ENCODE measurements at places on chromosomes 13 and 19.
A peak's percentile ranks its signal among the peaks of the same experiment; 100 is the strongest.

GRCh38 chr13:60226507-60226906 is 62.8 kb upstream of the DIAPH3 start:
- DNase-seq: no peak

DNA sequence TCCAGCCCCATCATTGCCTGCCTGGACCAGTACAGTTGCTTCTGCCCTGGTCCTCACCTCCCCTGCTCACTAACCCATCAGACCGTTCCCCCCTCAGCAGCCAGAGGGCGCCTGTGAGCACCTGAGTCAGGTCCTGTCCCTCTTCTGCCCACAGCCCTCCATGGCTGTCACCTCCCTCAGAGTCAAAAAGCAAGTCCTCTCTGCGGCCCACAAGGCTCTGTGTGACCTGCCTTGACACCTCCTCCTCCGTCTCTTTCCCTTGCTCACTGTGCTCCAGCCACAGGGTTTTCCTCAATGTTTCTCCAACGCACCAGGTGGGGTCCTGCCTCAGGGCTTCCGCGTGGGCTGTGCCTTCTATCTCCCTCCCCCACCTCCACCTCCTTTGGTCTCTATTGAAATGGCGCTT is 29.4 kb upstream of the PTPRS start:
- no peak for DNase-seq

DNA sequence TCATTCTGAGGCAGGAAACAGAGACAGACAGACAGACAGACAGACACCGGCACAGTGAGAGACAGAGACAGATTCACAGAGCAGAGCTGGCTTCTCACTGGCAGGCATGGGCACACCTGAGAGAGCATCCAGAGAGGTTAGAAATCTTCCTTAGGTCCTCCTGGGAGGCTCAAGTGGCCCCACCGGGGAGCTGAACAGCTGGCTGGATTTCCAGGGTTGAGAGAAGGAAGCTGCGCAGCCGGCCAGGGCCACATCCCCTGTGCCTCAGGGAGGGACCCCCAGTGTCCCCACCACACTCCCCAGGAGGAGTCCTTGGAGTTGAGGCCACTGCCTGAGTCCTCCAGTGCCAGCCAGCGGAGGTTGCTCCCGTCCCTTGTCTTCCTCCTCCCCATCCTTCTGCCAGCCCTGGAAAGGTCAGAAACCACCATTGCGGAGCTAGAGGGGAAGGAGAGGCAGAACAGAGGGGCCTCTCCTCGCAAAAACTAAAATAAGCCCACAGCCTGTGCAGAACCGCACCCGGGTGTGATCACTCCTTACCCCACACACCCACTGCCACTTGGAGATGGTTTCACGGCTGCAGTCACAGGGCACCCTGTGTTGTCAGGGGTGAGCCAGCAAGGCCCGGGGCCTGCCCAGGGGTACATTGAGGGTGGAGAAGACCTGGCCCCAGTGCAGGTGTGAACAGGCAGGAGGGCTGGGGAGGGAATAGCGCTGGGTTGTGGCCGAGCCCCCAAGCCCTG is 4.2 kb downstream of the FFAR3 start:
- DNase-seq: no peak

DNA sequence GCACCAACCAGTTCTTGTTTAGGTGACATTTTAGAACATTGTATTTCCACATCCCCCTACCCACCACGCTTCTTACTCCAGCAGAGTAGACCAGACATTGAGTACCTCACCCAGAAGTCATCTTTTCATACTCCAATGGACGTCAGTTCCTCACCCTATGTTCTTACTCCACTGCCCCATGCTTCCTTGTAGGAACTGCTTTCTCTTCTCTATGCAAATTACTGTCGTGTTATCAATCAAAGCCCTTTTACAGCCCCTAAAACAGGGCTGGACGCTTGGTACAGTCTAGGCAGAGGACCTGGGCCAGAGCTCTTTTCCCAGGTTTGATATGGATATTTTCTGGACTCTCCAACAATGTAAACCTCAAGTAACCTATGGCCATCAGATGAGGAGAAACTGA is 58.2 kb downstream of the USP12 start:
- no peak for DNase-seq

DNA sequence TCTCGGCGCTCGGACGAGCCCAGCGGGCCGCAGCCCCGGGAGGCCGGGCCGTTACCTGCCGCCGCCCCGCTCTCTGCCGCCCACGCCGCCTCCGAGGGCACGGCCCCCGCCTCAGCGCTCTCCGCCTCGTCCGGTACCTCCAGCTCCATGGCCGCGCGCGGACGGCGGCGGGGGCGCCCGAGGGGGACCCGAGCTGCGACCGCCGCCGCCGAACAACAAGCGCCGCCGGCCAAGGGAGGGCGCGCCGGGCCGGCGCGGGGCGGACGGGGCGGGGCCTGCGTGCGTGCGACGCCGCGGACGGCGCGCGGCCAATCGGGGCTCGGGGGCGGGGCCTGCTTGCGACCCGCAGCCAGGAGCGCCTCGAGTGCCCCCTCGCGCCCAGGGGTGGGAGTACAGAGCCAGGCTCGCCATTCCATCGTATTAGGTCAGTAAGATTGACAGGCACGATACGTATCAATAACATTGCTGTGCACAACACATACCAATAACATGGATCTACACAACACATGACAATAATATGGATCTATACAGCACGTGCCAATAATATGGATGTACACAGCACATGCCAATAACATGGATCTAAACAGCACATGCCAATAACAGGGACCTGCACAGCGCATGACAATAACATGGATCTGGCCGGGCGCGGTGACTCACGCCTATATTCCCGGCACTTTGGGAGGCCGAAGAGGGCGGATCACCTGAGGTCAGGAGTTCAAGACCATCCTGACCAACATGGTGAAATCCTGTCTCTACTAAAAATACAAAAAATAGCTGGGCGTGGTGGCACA is at the start of gene PIP5K1C:
TSS of gene PIP5K1C (minus strand) at position 227 of the 791 bp plus-strand sequence. CDS start at position 149, 78 bp downstream.
- DNase-seq: peak; percentile 89

DNA sequence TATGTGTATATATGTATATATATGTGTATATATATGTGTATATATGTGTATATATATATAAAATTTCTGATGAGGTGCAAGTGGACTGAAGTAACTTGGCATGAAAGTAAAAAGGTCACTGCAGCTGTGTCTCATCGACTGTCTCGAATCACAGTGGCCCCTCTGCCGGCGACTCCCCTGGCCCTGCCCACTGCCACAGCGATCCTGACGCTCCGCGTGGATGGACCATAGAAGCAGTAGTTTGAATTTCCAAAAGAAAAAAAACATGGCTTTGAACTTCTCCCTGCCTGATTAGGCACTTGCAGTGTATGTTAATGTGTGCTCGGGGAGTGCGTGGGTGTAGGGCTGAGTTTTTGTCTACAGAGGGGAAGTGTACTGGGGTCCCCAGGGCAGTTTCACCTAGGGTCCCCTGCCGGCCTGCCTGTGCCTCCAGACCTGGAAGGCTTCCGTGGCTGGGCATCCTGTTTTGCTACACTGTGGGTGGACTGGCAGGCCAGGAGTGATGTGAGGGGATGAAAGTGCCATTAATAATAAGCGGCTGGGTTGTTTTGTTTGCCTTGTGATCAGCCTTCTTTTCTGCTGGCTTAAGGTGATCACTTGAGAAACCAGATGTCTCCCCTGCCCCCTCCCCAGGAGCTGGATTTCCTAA is 10.8 kb downstream of the ZIC5 start:
- DNase-seq: no peak

- DNase-seq: no peak
Observed at GRCh38 chr19:4748589-4748988, 24.9 kb upstream of the DPP9 start.

GRCh38 chr13:112785483-112785856 is 95.6 kb downstream of the ATP11A start:
- DNase-seq: no peak

DNA sequence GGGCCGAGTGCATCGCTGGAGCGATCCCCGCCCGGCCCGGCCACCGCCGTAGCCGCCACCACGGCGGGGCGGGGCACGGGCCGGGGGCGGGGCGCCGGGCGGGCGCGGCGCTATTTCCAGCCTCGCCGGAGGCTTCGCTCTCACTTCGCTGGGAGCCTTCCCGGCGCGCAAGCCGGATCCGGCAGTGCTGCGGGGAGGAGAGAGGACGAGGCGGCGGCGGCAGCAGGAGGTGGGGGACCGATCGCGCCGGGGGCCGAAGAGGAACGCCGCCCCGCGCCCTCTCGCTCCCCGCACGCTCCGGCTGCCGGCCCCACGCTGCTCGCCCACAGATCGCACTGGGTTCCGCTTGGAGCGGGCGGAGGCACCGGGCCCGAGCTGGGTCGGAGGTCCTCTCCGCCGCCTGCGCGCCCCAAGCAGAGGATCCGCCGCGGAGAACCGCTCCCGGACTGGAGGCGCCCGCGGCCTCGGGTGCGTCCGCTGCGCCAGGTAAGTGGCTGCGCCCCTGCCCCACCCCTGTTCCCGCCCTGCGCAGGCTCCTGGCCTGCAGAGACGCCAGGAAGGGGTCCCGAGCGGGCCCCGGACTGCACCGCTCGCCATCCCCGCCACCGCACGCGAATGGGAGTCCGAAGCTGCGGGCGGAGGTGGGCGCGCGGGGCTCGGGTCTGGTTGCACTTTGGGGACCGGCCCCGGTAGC is at the start of gene CHST8:
TSS of gene CHST8 (plus strand) at position 143 of the 694 bp plus-strand sequence. CDS start 67,309 bp downstream, outside the sequence.
- DNase-seq: no peak

DNA sequence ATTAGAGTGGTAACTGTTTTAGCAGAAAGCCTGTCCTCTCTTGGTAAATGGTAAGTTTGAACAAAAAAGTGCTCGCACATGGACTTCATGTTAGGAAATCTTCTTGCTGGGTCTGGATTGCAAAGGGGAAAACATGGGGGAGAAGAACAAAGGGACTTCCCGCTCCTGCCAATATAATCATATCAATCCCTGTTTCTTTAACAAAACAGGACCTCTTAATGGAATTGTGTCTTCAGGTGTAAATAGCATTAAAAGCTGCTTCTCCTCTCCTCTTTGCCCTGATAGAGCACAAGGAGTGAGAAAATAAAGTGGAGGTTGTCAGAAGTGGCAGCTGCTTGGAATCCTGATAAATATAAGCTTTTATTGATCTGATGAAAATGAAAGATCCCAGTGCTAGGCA is 20.4 kb upstream of the ZNF536 start:
- no peak for DNase-seq

All from activated CD4-positive, alpha-beta T cell treated with anti-CD3 and anti-CD28 coated beads for 1 hour (primary cell).